ENCODE measurements at places on chromosomes 2 and 18.

- DNase-seq = peak; percentile 61
These were observed 41.9 kb upstream of the AAK1 start for GRCh38 chr2:69685321-69686048.

- DNase-seq = no peak
These were observed 719.5 kb downstream of the DPP10 start for GRCh38 chr2:115161771-115162493.

DNA sequence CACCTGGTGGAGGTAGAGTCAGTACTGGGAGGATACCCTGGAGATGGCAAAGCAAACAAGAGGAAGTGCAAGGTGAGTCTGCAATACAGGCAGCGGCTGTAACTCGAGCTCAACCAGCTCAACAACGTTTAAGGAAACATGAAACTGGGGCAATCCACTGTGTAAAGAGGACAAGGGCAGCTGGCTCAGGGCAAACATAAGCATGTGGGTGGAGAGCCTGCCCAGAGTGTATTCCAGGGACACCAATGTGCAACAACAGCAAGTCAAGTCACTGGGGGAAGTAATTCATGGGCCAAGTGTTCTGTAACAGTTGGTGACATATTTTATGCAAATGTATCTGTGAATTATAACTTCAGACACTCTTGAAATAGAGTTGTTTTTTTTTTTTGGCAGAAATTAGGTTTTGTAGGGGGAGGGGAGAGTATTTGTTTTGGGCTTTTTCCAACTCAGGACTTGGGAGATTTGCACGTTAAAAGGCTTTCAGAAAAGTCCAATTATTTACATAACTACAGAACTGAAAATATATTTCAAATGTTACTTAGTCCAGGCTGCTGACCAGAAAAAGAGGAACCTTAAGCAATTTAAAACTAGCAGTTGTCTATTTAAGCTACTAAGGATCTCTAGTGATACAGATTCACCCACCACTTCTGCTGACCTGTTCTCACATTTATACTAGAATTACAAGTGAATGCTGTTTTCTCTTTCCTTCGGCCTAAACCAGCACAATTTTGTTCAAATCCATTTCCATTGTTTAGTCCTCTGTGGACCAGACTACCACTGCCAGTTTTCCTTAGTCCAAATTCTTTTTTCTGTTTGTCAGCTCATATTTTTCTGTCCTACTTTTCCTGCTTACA lies 18.6 kb downstream of the NRXN1 start:
- DNase-seq = no peak

DNA sequence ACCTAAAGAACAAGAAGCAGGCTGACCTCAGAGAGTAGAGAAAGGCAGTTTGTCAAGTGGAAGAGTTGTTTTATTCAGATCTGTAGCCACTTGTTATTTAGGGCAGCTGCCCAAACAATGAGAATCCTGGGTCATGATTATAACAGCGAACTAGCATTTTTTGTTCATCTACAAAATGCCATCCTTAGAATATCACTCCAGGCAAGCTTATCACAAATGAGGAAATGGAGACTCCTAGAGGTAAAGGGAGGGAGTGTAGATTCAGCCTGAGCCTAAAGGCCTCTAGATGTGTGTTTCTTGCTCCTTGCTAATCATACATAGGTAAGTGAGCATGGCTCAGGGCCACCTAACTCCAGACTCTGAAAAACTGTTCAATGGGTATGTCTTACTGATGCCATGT lies 126.1 kb downstream of the HNMT start:
- DNase-seq = no peak

DNA sequence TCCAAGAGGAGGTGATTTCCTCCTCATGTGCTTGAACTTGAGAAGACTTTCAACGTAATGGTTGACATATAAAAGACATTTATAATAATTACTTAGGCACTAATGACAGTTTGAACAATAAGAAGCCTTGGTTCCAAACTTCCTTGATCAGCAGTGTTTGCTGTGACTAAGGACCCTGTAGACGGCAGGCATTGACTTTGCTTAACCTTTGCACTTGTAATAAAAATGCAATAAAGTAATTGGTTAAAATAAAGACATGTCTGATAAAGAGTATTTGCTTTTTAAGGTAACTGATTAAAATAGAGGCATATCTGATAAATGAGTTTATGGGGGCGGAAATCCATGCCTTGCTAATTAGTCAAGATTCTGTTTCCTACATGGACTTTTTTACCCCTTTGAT lies 82.2 kb upstream of the ST8SIA3 start:
- no peak for DNase-seq

DNA sequence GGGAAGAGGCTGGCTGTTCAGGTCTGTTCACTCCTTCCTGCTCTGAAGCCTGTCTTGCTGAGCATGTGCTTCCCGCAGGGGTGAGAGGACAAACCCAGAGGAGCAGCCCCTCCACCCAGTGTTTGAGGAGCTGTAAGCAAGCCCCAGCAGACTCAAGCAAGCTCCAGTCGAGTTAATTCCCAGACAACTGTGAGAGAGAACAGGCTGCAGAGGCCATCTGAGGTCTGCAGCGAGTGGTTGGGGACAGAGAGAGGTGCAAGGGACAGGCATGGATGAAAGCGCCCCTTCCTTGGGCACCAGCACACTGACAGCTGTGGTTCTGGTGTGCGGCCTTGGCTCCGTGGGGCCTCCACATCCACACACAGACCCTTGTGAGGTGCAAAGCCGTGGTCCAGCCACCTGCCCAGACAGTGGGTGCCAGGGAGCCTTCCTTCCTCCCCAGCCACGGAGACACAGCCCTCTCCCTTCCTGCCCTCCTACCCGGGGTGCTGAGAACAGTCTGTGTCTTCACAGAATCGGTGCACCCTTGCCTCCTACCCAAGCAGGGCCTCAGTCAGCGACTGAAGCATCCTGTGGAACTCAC lies 36.2 kb downstream of the MAL start:
- DNase-seq = peak; percentile 34

GRCh38 chr2:202037086-202037485 lies 3.4 kb downstream of the FZD7 start:
- no peak for DNase-seq

DNA sequence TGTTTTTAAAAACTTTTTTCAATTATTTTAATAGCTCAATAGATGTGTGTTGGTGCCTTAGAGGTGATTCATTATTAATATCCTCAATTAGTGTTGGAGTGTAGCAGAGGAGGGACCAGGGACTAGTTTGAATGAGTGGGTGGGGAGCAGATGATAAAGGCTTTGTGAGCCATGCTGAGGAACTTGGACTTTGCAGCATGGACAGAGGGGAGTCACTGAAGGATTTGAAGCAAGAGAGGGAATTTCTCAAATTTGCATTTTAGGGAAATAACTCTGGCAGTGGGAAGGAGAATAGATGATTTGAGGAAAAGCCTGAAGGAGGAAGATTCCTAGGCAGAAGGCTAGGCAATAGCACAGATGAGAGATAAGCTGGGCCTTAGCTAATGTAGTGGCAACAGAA lies 42.3 kb upstream of the RMND5A start:
- DNase-seq = no peak

DNA sequence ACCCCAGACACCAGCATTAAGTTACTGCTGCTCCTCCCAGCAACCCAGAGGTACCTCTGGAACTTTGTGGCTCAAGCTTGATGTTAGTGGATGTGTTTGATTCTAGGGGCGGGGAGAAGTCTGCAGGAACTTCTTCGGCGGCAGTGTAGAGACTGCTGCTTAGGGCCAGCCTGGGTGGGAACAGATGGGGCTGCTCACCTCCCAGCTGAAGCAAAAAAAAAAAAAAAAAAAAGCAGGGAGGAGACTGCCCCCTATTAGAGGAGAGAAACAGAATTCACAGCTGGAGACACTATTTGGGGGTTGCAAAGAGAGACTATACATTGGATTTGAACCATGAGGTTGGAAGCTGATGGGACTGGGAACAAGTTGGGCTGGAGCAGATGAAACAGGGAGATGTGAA lies 28.6 kb upstream of the FAM136A start:
- no peak for DNase-seq

- no peak for DNase-seq
These were observed 98.1 kb downstream of the ARMC9 start for GRCh38 chr2:231296401-231296974.

- peak; percentile 80 for DNase-seq
These were observed at the start of gene PSTPIP2 for GRCh38 chr18:46071653-46072375. Gene PSTPIP2 (minus strand): TSS chr18:46072260. CDS start chr18:46072188, 72 bp downstream.

- no peak for DNase-seq
These were observed 24.1 kb upstream of the NFATC1 start for GRCh38 chr18:79371561-79372121.

DNA sequence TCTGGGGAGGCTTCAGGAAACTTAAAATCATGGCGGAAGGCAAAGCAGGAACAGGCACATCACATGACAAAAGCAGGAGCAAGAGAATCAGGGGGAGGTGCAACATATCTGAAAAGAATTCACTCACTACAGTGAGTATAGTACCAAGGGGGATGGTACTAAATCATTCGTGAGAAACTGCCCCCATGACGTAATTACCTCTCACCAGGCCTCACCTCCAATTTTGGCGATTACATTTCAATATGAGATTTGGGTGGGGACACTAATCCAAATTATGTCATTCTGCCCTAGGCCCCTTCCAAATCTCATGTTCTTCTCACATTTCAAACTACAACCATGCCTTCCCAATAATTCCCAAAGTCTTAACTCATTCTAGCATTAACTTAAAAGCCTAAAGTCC lies 740.8 kb upstream of the SOX11 start:
- no peak for DNase-seq

- DNase-seq = no peak
These were observed 196.0 kb downstream of the KCNS3 start for GRCh38 chr2:18074476-18074875.

GRCh38 chr2:108691447-108691846 lies 27.8 kb upstream of the RANBP2 start:
- DNase-seq = no peak

DNA sequence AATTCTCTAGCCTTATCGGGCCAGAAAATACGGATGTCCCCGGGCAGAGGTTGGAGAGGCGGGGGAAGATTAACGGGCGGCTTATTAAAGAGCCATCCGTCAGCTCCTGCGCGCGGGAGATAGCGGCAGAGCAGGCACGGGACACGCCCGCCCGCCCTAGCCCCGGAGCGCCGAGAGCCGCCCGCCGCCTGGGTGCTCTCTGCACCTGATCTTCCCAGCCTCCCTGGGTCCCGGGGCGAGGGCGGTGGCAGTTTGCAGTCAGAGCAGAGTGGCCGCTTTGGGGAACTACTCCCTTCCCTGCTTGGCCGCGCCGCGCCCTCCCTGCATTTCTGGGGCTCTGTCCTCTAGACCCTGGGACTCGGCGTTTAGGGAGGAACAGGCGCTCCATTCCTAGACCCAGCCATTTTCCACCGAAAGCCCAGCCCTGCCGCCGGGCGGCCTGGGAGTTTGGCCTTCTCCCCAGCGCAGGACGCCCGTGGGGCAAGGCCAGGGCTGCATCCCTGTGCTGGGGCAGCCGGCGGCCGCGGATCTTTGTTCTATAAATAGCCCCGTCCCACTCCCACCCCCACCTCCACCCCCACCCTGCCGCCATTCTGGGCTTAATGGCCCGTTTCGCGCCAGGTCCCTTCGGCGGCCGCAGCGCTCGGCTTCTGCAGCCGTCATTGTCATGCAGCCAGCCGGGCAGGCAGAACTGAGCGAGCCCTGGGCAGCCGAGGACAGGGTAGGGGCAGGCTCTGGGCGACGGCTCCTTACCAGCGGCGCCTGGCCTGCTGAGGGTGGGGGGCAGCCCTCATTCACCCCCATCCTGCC lies 6.6 kb downstream of the GAD1 start:
- DNase-seq = peak; percentile 55

GRCh38 chr2:64609227-64609941 lies 44.3 kb downstream of the SERTAD2 start:
- DNase-seq = peak; percentile 75

DNA sequence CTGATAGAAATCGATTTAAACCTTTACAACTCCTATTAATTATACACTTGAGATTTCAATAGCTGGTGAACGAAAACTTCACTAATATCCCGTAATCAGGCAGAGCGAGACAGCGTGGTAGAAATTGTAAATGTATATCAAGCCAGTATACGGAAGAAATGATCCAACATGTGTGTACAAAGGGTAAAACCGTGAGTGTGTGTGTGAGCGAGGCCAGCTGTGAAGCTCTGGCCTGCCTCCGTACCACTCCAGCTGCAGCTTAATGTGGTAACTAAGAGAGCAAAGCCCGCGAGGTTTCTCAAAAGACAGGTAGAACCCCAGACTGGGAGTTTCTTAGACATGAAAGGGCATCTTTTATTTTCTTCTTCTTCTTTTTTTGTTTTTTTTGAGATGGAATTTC lies 52.3 kb upstream of the ZNF516 start:
- DNase-seq = no peak

- no peak for DNase-seq
These were observed 187.1 kb upstream of the PIK3C3 start for GRCh38 chr18:41767960-41768359.

GRCh38 chr2:176683618-176684111 lies 414.4 kb downstream of the MTX2 start:
- DNase-seq = no peak

GRCh38 chr18:63979409-63979920 lies 9.6 kb downstream of the SERPINB8 start:
- DNase-seq = no peak

- DNase-seq = no peak
These were observed 1.4 kb upstream of the CTNNA2 start for GRCh38 chr2:79511320-79511951.

GRCh38 chr18:62959481-62959880 lies 244.1 kb downstream of the PHLPP1 start:
- DNase-seq = no peak

GRCh38 chr18:10726198-10727068 lies 200.6 kb downstream of the NAPG start:
- no peak for DNase-seq

DNA sequence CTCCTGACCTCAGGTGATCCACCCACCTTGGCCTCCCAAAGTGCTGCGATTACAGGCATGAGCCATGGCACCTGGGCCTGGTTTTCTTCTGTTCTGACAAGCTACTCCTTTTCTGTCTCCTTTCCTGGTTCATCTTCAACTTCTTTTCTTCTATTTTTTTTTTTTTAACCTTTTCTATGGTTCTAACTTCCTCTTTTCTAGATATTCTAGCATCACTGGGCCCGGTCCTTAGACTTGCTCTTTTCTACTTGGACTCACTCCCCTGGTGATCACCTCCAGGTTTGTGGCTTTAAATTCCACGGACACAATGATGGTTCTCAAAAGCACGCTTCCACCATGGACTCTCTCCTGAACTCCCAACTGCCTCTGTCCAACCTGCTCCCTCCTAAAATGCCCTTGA lies 2.0 kb downstream of the EIF2AK2 start:
- no peak for DNase-seq

DNA sequence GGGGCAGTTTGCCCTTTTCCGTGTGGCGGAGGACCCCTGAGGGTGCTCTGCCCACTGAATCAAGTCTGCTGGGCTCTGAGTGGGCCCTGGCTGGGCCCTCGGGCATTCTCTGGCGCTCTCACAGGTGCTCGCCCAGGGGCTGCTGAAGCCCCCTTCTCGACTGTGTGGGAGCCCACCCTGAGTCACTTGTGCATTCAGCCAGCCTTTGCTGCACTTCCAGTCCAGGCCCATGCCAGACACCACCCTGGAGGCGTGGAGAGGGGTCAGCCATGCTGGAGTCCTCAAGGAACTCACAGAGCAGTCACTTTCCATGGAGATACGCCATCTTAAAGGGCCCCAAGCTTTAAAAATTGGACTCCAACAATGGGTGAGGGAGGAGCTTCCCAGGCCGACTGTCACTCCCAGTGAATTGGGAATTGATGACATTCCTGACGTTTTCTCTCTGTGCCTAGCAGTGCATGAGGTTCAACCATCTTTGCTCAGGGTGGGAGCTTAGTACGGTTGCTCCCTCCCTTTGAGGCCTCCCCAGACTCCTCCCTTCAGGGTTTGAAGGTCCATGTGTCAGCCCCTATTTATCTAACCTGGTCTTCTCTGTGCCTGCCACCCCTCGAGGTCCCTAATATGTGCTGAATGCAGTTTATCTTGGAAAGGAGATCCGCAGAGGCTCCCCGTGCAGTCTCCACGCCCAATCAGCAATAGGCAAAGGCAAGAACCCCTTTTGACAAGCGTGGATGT lies 71.8 kb upstream of the HS6ST1 start:
- DNase-seq = no peak
